ENCODE measurements at places on chromosomes 11 and 22.

GRCh38 chr11:72179049-72179803 is 12.7 kb upstream of the FOLR1 start:
- DNase-seq = no peak

DNA sequence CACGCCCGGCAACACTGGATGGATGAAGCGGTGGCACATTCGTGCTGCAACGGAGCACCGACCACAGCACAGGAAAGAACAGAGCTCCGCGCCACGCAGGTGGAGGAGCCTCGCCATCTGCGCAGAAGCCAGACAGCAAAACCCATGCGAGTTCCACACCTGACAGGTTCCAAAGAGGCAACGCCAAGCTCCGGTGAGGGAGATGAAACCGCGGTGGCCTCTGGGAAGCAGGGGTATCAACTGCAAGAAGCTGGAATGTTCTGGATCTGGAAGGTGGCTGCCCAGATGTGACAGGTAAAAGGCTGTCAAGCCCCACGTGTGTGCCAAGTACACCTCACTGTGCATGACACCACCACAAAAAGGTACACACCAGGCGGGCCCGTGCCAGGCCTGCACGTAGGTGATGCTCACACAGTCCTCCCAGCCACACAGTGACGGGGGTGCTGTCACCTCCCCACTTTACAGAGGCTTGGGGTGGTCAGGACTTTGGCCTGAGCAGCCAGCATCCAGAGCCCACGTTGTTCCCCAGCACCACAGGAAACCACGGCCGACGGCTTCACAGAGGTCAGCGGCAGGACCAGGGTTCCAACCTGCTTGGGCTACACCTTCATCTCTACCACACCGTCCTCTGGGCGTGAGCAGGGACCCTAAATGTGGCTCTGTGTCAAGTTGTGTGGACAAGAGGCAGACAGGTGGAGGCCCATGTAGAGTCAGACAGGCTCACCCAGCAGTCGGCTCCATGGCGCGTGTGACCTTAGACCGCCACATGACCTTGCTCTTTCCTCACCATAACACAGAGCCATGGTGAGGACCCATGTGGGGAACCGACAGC is 19.7 kb upstream of the EFCAB6 start:
- DNase-seq = no peak

DNA sequence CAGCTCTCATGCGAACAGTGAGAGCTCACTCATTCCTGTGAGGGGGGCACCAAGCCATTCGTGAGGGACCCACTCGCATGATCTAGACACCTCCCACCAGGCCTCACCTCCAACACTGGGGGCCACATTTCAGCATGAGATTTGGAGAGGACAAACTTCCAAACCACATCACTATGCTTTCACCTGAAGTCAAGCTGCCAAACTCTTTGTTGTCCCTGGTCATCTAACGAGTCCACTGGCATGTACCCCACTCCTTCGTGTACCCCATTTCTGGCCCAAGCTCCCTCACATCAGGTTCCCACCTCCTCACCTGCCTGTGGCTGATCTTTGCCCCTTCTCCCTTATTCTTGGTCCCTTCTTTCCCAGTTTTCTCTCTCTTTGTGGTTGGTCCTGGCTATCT is 198.9 kb downstream of the ADAMTS15 start:
- no peak for DNase-seq

DNA sequence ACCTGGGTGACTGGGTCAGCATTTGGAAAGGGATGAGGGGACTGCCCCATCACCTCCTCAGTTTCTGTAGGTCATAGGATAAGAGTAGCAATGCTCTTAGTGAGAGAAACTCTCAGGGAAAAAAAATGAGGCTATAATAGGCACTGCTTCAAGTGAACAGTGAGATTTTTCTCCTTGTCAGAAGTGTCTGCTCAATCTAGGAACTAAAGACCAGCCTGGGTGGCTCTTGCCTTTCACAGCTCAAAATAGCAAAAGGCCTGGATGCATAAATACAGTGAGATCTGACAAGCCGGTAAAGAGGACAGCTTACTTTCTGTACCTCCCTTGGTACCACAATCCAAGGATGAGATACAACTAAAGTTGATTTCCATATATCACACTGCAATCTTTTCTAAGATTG is 205.6 kb upstream of the ANO5 start:
- no peak for DNase-seq

DNA sequence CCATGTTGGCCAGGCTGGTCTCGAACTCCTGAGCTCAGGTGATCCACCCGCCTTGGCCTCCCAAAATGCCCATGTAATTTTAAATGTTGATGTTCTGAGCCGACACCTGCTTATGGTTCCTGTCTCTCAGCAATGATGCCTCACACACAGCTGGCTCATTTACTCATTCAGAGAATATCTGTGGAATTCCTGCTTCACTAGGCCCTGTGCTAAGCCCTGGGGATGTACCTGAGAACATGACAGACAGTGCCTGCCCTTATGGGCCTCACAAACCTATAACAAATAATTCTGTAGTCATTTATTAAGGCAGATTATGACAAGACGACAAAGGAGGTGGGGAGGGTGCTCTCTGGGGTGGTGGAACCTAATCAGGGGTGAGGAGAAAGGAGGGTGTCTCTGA is 93.7 kb downstream of the PRR5L start:
- DNase-seq = no peak

DNA sequence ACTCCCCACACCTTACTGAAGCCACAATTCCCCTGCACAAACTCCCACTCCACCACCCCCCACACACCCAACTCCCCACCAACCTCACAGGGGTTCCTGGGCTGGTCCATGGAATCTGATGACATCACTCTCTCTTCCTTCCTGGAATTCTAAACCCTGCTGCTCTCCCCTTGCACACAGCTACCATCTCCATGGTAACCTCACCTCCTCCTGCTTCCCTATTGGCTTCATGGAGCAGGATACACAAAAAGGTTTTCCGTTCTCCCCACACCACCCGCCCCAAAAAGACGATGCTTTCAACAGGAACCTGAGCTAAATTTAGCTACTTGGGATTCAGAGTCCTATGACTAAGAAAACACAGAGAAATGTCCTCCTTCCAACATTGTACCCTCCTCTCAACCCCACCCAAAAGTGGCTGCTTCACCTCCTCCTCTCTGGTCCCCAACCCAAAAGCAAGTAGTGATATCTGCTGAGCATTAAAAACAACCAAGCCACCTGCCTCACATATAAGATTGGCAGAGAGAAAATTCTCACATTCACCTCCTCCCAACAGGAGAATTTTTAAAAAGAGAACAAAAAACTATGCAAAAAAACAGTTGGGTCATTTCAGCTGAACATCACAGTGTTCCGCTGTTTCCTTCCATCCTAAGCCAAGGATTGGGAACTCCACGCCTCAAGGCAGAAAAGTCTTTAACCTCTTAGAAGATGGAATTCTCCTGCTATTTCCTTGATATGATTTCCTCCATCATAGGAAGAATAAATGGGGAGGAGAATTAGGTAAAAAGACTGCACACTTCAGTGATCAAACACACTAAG is 66.9 kb downstream of the RBFOX2 start:
- no peak for DNase-seq

DNA sequence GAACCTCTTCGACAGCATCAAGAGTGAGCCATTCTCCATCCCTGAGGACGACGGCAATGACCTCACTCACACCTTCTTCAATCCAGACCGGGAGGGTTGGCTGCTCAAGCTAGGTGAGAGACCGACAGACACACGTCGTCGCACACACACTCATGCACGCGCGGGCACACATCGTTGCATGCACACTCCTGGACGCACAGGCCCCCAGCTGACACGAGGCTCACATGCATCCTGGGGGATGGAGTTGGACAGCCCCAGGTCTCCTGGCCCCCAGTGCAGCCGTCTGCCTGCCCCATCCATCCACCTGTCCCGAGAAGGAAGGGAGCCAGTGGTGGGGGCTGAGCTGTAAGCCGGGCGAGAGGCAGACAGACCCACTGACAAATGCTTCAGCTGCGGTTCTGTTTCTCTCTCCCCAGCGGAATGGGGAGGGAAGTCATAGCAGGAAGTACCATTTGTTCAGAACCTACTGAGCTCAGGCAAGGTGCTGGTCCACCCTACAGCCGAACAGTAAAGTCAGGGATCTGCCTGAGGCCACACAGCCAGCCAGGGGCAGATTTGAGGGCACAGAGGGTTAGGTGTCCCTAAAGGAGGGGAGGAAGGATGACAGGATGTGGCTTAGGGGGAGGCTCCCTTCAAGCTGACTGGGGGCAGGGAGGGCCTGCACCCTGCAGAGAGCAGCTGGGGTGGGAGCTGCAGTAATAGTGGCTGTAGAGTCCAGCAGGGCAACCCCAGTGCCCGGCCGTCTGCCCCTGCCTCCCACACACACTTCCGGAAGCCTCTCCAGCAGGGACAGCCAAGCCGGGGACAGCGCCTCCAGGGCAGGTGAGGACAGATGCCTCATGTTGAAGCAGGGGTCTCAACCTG is 27.1 kb downstream of the CYTH4 start:
- DNase-seq = peak; percentile 33

GRCh38 chr11:11579012-11579988 is 42.5 kb downstream of the GALNT18 start:
- no peak for DNase-seq

- no peak for DNase-seq
Observed at GRCh38 chr11:66841861-66842260, 1.4 kb upstream of the RCE1 start.

GRCh38 chr11:121351083-121351630 is 58.6 kb downstream of the SC5D start:
- no peak for DNase-seq

GRCh38 chr11:84056653-84057376 is 770.6 kb upstream of the CCDC90B start:
- no peak for DNase-seq

DNA sequence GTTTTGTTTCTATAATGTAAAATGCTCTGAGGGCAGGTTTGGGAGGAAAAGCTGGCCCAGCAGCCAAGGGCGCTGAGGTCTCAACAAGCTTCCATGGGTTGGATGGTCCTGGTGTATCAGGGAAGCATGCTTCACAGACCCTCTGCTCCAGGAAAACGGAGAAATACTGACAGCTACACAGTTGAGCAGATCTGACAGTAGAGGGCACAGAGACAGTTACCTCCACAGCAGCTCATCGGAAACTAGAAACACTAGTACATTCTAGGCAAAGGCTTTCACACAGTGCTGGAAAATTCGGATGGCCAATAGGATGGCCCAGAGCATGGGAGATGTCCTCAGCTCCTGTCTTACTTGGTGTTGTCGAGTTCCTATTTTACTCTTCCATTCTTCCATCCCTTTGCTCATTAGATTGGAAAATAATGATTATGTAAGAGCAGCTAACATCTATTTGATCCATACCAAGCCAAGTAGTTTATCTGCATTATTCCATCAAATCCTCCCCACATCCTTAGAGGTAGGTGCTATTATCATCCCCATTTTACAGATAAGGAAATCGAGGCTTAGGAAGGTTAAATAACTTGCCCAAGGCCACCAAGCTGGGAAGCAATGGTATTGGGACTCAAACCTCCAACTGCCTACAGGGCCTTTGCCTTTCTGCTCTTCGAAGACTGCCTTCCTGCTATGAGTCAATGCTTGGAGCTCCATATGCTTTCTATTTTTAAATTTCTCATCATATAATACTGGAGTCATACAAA is 28.3 kb downstream of the LMO2 start:
- DNase-seq = no peak

DNA sequence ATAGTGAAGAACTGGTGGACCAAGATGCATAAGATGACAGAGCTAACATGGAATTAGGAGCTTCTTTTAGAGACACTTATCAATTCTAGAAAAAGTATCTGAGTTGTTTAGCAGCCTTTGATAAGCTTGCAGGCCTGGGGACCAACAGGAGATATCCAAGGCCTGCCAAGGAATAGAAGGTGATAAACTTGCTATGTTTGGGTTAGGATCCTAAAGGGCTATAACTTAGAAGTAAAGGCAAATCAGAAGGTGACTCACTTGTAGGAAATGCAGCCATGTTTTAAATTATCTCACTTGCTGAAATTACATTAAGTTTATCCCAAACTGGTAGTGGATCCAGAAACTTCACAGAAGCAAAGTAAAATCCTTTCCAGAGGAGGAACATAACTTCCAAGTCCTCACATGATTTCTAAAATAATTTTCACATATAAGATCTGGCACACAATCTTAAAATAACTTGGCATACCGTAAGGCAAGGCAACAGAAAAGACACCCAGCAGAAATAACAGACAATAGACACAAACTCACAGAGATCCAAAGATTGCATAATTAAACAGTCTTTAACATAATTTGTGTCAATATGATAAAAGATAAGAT is 69.6 kb upstream of the TEAD1 start:
- no peak for DNase-seq

DNA sequence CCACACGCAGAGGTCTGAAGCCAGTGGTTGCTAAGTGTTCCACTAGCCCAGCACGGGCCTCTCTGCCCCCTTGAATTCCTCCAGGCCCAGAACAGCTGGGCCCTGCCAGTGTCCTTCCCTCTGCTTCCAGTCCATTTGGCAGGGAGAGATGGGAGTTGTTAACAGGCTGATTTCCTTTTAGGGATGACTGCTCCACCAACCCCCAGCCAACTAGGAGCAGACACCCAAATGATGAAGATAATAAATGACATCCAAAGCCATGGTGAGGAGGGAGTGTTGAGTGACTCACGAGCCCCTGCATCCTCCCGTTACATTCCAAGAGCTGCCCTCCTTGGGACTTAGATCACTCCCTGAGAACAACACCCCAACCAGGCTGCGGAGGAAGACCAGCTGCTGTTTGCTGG is 20.6 kb downstream of the PARVA start:
- no peak for DNase-seq

DNA sequence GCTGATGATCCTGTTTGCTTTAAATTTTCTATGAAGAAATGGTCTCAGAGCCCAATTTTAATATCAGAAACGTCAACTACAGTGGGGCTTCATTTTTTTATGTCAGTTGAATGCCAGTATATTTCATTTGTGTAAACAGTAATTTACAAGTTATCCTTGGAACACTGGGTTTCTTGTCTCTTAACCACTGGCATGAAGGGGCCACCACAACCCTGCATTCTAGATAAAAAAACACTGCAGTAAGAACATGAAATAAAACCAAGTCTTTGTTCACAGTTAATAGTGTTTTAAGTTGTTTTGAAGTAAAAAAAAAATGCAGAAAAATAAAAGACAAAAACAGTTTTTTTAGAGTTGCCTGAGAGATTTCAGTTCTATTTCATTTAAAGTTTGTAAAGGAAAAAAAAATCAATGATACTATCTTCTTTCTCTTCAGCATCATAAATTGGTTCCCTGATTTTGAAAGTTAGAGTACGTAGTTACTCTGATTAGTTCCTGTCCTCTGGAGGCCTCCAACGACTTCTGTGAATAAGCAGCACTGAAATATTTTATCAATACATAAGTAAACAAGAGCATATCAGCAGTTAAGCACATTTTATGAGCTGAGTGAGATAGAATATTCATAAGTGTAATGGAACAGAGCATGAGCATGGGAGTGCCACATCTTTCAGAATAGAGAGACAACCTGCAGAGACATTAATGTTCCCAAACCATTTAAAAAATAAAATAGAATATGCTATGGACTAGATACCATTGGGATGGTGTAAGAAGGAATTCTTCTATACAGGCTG is 7.8 kb upstream of the DDI1 start:
- DNase-seq = no peak

GRCh38 chr11:420911-421321 is 6.1 kb upstream of the SIGIRR start:
- DNase-seq = no peak

- no peak for DNase-seq
Observed at GRCh38 chr11:77884186-77884828, 63.4 kb downstream of the AAMDC start.

- DNase-seq = no peak
Observed at GRCh38 chr11:92552942-92553341, 328.3 kb downstream of the FAT3 start.

- peak; percentile 32 for DNase-seq
Observed at GRCh38 chr11:123166071-123166559, 28.9 kb downstream of the CLMP start.

- no peak for DNase-seq
Observed at GRCh38 chr11:71330349-71330748, 78.0 kb upstream of the SHANK2 start.
